Fibroblast of villous mesenchyme (primary cell): ENCODE measurements at places on chromosomes 6 and 20. TPM values are rescaled to one million over a fixed set of nuclear protein-coding genes. Genes with fewer than 3 reads are reported as not detected.

Gene NFYA
- 7.7 and 10.4 TPM in 2 replicates for total RNA-seq

Gene BMP2
- 4.3 and 19.3 TPM in 2 replicates for total RNA-seq

Gene BPIFB2
- total RNA-seq = not detected in 2 replicates

Gene C6orf132
- total RNA-seq = 2.6 and 4.3 TPM in 2 replicates

Gene TUBB2B
- total RNA-seq = 4.8 and 5.2 TPM in 2 replicates

Gene GSTA4
- 22.5 and 25.9 TPM in 2 replicates for total RNA-seq

Gene CDH22
- total RNA-seq = not detected in 2 replicates

Gene TNFAIP3
- 3.5 and 3.9 TPM in 2 replicates for total RNA-seq

Gene EYS
- under 0.01 TPM in 2 replicates for total RNA-seq

Gene POM121L2
- not detected in 2 replicates for total RNA-seq

Gene GINM1
- 41.9 and 69.1 TPM in 2 replicates for total RNA-seq

Gene CLPSL2
- total RNA-seq = not detected in 2 replicates

Gene PTCHD4
- total RNA-seq = 4.2 and 4.7 TPM in 2 replicates

Gene PSMA7
- total RNA-seq = 295 and 322 TPM in 2 replicates
